ENCODE measurements at places on chromosomes 11 and 22. TPM values are rescaled to one million over a fixed set of nuclear protein-coding genes. Genes with fewer than 3 reads are reported as not detected.

Gene ISX
- total RNA-seq: not detected

Gene CRYAB
- not detected for total RNA-seq

Gene PATE4
- not detected for total RNA-seq

Gene TRIM64
- total RNA-seq: not detected

Gene HBG2
- not detected for total RNA-seq

Gene PKDREJ
- total RNA-seq: not detected

Gene MOV10L1
- not detected for total RNA-seq

Gene OR2AG2
- total RNA-seq: not detected

Gene TRIM66
- total RNA-seq: 21.4 TPM
